AG09309 (cell line): ENCODE measurements at places on chromosomes 3 and 15.

- no peak for DNase-seq
Measured at GRCh38 chr3:165197481-165197800, 1.3 kb upstream of the SLITRK3 start.

DNA sequence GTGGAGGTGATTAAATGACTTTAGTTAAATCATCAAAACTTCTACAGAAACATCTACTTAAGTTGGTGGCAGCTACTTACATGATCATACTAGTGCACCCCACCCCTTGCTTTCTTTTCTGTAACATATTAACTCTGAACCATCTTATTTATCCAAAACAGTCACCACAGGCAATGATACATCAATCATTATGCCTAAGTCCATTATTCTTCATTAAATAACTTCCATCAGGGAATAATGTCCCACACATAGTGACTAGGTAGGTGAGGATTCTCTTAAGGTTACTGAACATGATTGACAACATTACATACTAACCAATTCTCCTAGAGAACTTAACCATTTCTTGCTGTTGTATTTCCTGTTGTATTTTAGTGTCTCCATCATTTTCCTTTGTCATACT lies 210.2 kb downstream of the NR1D2 start:
- no peak for DNase-seq

DNA sequence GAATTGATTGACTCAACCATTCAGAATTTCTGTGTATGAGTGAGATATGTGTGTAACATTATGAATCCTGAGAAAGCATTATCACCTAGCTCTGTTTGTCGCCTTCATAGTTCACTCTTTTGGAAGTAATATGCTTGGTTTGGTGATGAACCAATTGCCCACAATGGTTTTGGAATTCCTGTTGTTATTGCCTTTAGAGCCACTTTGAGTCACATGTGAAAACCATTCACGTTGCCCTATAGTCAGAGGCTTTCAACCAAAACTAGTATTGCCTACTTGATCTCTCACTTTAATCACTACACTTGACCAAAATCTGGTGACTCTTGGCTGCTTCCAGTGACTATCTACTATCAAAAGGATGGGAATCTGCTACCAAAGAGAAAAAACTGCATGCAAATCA lies 78.2 kb upstream of the FLNB start:
- DNase-seq = no peak

GRCh38 chr15:89912674-89913396 lies at the start of gene ARPIN:
Gene ARPIN (minus strand): TSS chr15:89912952. CDS start chr15:89912835, 117 bp downstream.
- DNase-seq = no peak

DNA sequence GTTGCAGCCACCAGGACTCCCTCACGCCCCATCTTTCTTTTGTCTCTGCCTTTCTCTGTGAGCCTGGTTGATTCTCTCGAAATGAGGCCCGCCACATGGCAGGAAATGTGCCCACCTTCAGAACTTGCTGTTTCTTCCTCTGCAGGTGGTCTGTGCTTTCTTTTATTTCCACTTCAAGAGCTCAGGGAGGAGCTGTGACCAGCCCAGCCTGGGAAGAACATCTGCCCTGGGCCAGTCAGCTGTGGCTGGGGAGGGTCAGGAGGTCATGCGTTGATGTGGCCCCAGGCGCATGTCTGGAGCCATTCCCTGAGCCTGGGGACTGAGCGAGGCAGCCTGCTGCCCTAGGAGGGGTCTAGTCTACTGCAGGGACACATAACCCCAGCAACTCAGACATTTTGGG lies 8.0 kb downstream of the FBLN2 start:
- no peak for DNase-seq

GRCh38 chr15:69163141-69163669 lies 2.8 kb downstream of the GLCE start:
- DNase-seq = no peak

- no peak for DNase-seq
Measured at GRCh38 chr3:65174713-65175112, 486.9 kb upstream of the ADAMTS9 start.

DNA sequence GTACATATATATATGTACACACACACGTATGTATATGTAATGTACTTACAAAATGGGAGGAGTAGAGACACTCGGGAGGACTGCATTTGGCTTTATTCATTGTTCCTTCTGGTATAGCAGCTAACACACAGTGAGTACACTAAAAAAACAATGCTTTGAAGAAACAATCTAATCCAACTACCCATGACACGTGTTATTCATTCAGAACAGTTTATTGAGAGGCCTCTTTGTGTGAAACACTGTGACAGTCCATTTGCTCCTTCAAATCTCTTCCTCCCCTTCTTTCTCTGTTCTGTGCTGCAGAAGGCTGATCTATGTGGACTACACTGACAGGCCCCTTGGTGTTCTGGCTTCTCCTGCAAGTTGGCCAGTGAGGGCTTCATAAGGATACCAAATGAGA lies 1075.9 kb upstream of the CFAP20DC start:
- DNase-seq = no peak

GRCh38 chr3:169342652-169343505 lies 320.6 kb downstream of the MECOM start:
- DNase-seq = no peak

DNA sequence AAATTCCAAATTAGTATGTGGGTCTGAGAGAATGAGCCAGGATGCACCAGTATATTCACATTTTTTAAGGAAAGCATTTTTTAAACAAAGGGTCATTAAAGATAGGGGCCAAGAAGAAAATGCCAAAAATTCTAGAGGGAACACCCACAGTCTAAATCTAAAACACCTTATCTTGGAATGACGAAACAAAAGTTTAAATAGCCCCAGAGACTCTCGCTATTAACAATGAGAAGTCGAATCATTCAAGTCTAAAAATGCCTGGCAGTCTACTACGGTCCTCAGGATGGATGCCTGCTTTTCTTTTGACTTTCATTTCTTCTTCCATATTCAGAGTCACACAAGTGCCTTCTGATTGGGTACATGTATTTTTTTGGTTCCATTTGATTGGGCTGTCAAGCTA lies 66.3 kb downstream of the SSUH2 start:
- no peak for DNase-seq

DNA sequence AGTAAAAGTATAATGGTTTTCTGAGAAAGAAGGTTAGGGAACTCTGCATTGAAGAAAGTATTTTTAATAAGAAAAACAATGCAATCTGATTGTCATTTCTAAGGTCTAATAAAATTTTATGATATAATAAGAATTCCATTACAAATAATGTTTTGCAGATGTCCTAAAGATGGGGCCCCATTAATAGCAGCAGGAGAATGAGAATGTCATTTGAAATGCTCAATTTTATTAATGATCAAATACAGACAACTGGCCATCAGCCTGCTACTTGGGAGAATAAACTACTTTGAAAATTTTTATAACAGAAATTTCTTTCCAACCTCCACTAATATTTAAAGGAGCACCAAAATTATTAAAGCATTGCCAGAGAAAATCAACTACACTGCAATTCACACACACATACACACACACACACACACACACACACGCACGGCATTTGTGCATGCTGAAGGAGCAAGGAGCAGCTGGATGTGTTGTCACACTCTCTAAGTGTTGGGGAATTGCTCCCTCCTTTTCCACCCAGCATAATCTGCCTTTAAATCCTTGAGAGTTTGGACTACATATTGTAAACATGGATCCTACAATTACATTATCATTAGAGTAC lies 109.5 kb downstream of the THRB start:
- DNase-seq = no peak

DNA sequence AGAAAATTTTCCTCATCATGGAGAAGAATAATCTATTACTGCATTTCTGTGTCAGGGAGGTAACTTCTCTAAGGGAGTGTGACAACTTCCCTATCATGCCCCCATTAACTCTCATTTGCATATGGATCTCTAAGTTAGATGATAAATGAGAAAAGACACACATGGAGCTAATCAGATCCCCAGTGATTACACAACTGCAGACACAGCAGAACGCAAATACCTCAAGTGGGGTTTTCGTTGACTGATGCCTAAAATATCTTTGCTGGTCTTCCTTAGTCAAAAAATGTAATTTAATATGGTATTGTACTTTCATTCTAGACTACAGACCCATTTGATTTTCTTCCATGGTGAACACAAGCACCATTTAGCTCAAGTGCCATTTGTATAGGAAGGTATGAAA lies 630.5 kb downstream of the TBL1XR1 start:
- DNase-seq = no peak

DNA sequence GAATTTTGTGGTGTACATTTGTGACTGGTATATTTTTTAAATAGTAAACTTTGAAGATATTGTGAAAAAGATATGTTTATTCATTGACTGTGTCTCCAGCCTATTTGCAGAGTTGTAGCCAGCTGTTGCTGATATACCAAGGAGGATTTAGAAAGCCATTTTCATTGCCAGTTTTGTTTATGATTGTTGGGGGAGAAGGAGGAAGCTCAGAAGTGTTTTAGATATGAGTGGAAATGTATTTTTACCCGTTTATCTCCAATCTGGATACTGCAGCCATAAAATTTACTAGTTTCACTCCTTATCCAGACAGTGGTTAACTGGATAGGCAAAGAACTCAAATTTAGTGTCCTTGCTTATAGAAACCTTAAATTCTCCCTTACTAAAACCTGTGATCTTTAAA lies 18.8 kb downstream of the ATP11B start:
- no peak for DNase-seq

DNA sequence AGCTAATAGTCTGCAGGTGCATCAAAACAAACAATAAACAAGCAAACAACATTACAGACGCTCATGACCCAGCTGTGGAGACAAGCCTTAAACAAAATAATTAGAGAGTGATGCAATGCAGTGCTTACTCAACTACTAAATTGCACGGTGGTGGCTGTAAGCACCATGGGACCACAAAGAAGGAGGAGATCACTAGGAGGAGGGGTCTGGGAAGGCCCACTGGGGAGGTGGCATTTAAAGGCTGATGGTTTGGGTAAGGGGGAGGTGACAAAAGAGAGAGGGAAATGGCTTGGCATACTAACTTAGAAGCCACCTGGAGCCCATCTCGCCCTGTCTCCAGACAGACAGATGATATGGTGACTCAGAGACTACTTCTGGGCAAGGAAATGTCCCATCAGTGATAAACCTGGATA lies 516.7 kb downstream of the FOXP1 start:
- no peak for DNase-seq

GRCh38 chr3:117723825-117724224 lies 1014.2 kb downstream of the TUSC7 start:
- DNase-seq = no peak

DNA sequence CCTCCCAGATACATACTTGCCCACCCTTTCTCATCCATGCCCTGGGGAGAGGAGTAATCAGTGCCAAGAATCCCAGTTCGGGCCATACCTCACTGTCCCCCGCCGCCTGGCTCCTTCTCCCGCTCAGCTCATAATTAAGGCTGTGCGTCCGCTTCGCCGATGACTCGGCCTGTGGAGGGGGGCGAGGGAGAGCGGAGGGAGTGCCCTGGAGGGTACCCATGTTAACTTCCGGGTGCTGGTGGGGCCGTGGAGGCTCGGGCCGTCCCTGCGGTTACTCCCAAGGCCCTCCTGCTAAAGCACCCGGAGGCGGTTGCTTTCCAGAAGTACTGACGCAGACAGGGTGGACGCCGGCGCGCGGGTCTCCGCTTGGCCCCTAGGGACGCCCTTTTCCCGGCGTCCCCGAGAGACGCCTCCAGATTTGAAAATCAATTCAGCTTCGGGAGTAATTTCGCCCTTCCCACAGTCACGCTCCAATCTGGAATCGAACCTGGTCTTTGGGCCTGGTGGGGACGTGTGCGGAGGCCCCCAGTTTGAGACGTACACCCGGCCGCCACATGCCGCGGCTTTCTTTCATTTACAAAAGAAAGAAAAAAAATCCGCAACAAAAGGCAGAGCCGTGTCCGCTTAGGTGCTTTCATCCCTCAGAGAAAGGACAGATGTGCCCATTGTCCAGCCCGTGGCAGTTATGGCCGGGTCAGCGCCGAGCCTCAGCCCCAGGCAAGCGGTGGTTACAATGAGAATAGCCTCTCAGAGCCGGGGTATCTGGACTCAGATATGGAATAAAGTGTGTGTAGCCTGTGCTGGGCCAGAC lies 1.0 kb upstream of the ONECUT1 start:
- no peak for DNase-seq

DNA sequence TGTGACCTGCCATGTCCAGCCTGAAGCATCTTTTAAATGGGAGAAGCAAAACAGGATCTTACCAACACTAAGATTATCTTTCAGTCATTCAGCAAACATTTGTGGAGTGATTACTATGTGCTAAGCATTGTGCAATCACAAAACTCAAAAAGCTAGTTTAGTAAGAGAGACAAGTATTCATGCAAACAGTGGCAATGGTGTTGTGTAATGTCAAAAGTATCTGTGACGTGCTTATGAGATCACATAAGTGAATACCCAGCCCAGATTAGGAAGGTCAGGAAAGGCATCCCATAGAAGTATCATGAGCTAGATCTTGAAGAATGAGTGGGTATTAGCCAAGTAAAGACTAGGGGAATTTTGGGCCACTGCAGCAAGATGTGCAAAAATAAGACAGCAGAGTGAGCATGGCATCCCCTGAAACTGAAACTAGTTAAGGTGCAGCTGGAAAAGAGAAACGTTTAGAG lies 32.1 kb downstream of the SEC62 start:
- DNase-seq = peak; percentile 39
